ENCODE measurements at places on chromosomes 3 and 15.
A peak's percentile ranks its signal among the peaks of the same experiment; 100 is the strongest.

DNA sequence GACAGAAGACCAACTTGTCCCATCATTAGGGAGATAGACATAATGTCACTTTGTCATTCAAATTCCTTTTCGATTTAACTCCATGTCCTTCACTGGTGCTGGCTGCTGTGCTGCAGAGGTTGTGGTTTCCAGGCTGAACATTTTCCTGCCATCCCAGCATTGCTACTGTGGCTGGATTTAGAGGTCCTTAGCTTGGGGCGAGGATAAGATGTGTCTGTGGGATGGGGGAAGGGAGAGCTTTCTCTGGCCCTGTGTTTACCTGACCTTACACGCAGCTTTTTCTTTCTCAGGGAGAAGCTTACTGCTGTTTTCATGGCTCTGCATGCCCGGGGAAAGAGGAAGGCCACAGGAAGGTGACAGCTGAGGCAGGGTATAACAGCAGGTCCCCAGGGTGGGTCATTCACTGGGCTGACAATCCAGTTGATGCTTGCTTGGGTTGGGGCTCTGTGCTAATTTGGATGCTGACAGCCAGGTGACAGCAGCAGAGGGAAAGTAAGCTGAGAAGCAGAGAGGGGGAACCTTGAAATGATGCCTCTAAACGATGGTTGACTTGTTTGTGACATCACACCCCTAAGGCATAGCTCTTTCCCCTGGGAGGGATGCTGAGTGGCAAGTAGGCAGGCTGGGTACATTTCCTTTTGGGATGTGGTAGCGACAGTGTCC lies 326.9 kb upstream of the CTNNB1 start:
- no peak for DNase-seq

- peak; percentile 86 for DNase-seq
Measured at GRCh38 chr3:150409512-150410310, 1.6 kb downstream of the TSC22D2 start.

GRCh38 chr3:87354398-87354797 lies 78.0 kb upstream of the POU1F1 start:
- peak; percentile 39 for DNase-seq

GRCh38 chr3:55558316-55558715 lies 71.2 kb upstream of the WNT5A start:
- no peak for DNase-seq

- DNase-seq: no peak
Measured at GRCh38 chr15:55703873-55704301, 39.1 kb downstream of the PRTG start.

Measured in hepatocyte (in vitro differentiated cells).